ENCODE measurements at places on chromosomes 5 and 9.

- DNase-seq: no peak
Measured at GRCh38 chr5:113236536-113237288, 198.1 kb downstream of the TSSK1B start.

- no peak for DNase-seq
Measured at GRCh38 chr9:83423815-83424707, 114.1 kb downstream of the FRMD3 start.

- DNase-seq: no peak
Measured at GRCh38 chr5:172802112-172802511, 31.1 kb upstream of the DUSP1 start.

- DNase-seq: no peak
Measured at GRCh38 chr9:79264511-79265355, 307.0 kb upstream of the TLE4 start.

DNA sequence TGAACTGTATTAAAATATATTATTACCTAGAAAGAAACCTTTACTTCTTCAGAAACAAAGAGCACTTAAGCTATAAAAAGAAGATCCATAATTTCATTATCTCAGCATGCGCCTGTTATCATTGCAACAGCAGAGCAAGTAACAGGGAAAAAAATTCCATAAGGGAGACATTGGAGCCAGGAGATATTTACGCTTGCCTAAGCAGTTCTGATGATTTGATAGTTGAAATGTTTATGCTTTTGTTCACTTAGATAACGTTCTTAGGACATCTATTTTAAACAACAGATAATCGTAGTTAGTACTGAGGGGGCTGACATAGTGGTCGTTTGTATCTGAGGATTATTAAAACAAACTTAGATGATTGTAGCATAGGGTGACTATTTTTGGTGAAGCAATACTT, 252.5 kb downstream of the NNT start:
- DNase-seq: no peak

DNA sequence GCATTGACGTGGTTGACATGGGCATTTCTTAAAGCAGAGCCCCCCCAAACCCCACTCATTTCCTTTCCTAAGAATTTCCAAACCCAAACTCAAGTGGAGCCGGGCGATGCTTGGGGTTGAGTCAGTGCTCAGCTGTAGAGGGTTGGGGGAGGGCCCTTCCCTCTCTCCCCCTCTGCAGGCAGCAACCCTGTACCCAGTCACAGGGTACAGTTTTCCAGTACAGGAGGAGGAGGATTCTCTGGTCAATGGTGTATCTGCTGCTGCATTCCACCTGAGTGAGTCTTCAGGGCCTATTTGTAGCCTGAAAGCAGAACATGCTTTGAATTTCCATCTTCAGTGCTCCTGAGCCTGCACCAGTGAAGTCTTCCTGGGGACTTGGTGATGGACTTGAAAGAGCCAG, 55.8 kb downstream of the ENTREP1 start:
- no peak for DNase-seq

DNA sequence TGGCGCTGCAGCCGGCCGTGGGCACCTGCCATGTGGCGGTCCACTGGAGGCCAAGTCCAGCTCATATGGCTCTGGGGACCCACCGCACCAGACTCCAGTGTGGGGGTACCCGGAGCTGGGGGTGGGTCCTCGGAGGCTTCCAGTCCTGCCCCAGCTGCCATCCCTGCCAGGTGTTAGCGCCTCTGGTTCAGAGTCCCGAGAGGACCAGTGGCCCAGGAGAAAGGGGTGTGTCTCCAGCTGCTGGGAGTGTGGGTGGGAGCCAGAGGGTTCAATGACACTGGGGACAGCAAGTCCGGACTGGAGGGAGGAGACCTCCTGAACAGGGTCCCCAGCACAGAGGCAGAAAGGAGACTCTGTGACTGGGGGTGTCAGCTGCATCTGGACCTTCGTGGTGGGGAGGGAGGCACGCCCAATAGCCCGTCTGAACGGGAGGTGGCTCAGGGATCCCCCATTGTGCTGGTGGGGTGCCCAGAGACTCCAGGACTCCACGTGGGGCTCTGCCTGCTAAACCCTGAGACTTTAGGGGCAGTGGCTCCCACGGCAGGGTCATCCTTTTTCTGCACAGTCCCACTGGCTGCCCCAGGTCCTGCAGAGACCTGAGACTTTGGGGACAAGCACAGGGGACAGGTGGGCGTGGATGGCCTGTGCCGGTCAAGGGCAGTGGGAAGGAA, 2.4 kb upstream of the AHRR start:
- DNase-seq: no peak

DNA sequence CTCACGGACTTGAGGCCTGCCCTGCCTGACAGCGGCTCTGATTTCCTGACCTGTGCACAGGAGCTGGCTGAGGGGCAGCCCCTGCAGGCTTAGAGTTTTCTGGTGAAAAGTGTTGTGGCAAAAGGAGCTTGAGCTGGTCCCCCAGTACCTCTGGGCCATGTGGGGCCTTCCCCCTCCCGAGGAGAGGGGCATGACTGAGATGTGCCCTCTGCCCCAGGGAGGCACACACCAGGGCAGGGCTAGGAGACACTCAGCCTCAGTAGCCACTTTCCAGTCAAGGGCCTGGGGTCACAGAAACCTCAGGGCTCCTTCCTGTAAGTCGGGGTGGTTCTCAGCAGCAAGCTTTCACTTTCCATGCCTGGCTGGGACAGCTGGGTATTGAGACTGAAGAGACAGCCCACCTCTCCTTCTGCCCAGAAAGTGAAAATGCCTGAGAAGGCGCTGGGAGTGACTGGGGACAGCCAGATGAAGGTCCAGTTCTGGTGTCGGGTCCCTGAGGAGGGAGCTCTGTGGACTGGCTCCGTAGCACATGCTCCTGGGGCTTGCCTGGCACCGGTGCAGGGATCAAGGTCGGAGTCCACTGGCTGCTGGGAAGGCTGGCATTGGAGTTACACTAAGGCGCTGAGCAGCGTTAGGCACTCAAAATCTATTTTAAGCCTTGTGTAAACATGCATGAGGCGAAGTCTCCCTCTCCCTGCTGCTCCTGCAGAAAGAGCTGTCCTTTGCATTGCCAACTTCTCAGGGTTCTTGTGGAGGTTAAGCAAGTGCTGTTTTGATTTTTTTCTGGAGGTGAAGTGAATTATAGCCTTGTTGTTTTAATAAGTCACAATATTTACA, 394.9 kb downstream of the GADD45G start:
- peak; percentile 75 for DNase-seq

GRCh38 chr5:5369051-5369605, 53.3 kb upstream of the ICE1 start:
- no peak for DNase-seq

DNA sequence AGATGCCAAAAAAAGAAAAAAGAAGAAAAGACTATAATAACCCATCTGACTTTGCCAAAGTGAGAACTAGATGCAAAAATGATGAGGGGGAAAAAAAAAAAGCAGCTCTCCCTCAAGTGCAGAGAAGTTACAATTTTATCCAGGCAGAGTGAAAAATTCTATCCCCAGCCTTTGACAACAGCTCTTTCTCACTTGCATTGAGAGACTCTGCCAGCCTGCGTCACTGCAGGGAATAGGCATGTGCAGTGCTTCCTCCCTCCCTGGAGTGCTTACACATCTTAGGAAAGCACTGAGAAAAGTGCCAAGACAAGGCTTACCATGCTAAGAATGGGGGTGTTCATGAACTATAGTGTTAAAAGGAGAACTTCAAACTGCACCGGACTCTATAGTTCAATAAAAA, 418.6 kb upstream of the TYRP1 start:
- no peak for DNase-seq

DNA sequence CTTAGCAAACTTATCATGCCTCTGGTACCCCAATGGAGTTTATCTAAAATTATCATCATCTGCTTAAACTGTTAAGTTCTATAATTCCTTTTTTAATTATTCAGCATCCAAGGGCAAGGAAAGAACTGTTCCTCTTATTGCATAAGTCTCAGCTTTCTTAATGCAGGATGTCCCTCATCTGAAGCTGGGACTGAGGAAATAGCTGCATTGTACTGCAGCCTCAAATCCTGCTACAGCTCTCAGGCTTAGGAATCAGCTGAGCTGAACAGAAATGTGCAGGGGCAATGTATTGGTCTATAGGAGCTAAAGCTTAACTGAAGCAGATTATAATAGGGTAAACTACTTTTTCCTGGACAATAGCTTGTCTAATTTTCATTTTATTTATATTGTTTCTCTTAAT, 48.0 kb downstream of the HAPLN1 start:
- no peak for DNase-seq

- no peak for DNase-seq
Measured at GRCh38 chr5:36552651-36553393, 53.6 kb upstream of the SLC1A3 start.

DNA sequence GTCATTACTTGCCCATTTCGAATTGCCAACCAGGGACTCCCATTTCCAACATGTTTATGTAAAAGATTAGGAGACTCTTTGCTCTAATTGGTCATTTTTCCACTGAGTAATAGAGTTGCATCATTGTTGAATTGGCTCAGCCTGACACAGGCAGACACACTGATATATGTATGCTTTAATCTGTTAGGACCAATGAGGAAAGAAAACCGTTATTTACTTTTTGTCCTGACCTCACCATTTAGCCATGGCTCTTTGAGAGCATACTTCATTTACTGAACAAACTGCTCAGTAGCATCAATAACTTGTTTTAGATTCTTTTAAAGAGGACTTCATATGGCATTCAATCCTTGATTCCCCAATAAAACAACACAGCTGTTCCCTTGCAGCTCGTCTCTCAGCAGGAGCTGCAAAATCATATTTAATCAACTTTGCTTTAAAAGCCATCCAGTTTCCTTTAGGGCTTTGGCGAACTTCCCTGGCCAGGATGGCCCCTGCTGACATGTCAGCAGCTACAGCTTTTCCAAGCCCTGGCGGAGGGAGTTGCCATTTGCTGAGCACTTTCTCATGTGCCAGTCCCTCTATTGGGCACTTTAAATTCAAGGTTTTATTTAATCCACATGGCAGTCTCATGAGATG, 251.5 kb upstream of the TNC start:
- no peak for DNase-seq

- no peak for DNase-seq
Measured at GRCh38 chr9:130390390-130390789, 54.4 kb upstream of the ASS1 start.

DNA sequence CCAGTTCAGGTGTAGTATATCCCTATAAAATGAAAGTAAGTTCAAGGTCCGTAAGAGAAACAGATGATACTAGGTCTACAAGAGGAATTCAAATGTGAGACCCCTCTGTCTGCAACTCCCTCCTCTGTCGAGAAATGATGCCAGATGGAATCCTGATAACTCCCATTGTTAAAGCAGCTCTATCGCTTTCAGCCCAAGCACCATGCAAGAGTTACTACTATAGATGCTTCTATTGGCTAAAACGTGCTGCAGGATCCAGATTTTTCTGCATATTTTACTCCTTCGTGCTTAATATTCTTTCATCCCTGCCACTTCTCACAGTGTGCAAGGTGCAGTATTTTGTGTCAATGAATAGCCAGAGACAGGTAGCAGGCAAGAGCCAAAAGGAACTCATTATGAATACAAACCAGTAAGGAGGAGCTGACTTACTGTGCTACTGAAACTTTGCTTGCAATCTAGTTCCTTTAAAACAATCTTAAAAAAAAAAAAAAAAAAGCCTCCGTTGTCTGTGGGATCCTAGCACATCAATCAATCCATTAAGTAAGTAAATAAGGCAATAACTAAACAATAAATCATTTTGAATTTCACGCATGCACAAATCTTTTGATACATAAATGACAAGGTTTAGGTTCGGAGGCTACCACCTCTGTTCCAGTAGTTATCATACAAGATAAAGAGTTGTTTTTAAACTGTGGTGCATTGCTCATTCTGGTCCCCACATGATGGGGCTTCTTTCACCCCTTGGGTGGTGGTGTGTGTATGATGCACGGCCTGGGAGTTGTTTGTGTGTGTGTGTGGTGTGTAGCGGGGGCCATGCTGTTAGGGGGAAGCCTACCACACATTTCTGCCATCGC, 151.1 kb upstream of the MPDZ start:
- no peak for DNase-seq

GRCh38 chr5:167479779-167480178, 811.7 kb upstream of the WWC1 start:
- no peak for DNase-seq

DNA sequence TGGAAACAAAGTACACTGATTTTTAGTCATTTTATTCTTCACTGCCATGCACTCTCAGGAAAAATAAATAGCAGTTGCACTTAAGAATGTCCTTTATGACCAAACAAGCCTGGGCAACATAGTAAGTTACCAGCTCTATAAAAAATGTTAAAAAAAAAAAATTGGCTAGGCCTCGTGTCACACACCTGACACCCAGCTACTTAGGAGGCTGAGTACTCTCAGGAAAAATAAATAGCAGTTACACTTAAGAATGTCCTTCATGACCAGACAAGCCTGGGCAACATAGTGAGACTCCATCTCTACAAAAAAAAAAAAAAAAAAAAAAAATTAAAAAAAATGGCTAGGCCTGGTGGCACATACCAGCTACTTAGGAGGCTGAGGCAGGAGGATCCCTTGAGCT, 304.6 kb downstream of the SLCO4C1 start:
- DNase-seq: no peak

- no peak for DNase-seq
Measured at GRCh38 chr5:137792303-137792702, 38.1 kb upstream of the HNRNPA0 start.

GRCh38 chr9:93053781-93054331, 4.6 kb upstream of the SUSD3 start:
- no peak for DNase-seq

GRCh38 chr9:880725-881124, 39.2 kb downstream of the DMRT1 start:
- peak; percentile 31 for DNase-seq

DNA sequence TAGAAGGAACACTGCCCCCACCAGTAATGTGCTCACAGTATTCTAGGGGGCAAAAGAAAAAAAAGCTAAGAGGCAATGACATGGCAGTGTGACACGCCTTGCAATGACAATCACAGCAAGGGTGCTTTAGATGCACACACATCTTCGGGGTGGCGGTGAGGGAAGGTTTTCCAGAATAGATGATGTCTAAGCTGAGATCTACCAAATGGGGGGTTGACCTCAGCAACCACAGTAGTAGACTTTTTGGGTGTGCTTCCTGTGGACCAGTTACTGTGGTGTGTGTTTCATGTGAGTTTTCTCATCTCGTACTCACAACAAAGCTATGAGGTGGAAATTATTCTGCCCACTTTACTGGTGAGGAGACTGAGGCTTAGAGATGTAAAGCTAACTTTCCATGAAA, 10.2 kb upstream of the IL12B start:
- DNase-seq: peak; percentile 50

DNA sequence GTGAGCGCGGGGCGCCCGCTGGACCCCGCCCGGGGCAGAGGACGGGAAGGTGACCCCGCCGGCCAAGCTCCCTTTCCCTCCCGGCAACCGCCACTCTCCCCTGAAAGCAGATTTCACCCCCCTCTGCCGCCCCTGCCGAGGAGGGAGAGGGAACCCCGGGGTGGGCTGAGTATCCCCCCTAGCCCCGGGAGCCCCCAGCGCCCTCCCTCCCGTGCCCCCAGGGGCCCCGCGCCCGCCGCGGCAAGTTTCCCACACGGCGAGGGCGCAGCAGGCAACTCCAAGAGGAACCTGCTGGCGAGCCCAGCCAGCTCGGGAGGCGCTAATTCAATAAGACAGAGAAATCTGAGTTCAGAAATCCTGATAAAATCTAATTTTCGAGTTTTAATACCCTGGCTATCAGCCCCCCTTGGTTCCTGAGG, 1.6 kb downstream of the NTNG2 start:
- no peak for DNase-seq

- no peak for DNase-seq
Measured at GRCh38 chr9:93493949-93494348, 40.6 kb upstream of the FAM120AOS start.

GRCh38 chr5:140869555-140869886, 764 bp downstream of the PCDHA11 start:
- no peak for DNase-seq

GRCh38 chr5:13745508-13745907, 199.0 kb downstream of the DNAH5 start:
- no peak for DNase-seq
